ENCODE measurements at places on chromosomes 11 and 22. TPM values are rescaled to one million over a fixed set of nuclear protein-coding genes. Genes with fewer than 3 reads are reported as not detected.

- no peak for DNase-seq
- H3K36me3 ChIP-seq: no peaks in the 10 kb centered on the region
- H3K27me3 ChIP-seq: no peaks in the 10 kb centered on the region
- H3K27ac ChIP-seq: no peak overlapping the region
- peaks cover 5% of the 10 kb centered on the region for H3K4me1 ChIP-seq
- no peak overlapping the region for H3K4me3 ChIP-seq
Measured at GRCh38 chr11:61811831-61812230, 5.0 kb downstream of the FADS1 start.

GRCh38 chr11:62241095-62241494 lies 944 bp upstream of the SCGB1D2 start:
- no peaks in the 10 kb centered on the region for H3K36me3 ChIP-seq
- no peak for DNase-seq
- H3K4me1 ChIP-seq: peaks cover 4% of the 10 kb centered on the region
- peaks cover 5% of the 10 kb centered on the region for H3K27me3 ChIP-seq
- no peak overlapping the region for H3K4me3 ChIP-seq

DNA sequence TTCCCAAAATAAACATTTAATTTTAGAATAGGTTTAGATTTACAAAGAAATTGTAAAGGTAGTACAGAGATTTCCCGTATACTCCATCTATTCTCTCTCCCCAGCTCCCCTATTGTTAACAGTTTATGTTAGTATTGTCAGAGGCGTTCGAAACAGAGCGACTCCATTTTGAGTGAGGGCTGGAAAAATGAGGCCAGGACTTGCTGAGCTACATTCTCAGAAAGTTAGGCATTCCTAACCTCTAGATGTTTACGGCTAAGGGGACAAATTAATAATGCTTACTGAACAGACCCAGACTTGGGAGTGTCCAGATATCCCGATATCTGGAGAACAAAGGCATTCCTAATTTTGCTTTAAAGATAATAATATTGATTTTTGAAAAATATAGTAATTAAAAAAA lies 12.4 kb upstream of the NUP160 start:
- no peak overlapping the region for H3K4me3 ChIP-seq
- DNase-seq: no peak
- no peaks in the 10 kb centered on the region for H3K27me3 ChIP-seq

DNA sequence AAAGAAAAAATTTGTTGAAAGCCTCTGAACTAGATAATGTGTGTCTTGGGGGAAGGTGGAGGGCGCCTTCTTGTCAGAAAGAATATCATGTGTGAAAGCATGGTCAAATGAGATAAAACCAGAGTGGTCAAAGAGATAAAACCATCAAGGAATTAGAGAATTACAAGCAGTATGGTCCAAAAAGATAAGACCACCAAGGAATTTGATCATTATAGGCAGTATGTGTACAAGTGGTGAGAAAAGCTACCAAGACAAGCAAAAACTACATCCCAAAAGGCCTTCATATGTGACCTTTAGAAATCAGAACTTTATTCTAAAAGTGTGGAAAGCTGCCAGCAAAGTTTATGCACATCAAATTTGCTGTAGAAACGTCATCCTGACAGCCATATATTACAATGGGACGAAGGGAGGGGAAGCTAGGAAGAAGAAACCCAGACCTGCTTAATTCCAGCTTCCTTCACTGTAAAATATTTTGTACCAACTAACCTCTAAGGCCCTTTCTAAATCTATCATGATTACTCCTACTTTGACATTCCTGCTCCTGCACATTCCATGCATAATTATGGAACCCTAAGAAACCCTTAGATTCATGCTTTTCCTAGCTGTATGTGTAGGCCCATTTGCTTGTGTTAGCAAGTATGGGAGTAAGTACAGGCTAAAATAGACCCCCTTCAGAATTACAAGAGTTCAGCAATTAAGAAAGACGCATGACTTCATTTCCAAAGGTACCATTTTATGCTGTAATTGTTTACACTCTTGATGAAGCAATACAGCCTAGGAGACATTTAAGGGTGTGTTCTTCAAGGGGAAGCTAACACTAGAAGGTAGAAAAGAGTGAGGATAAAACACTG lies 51.6 kb downstream of the LGR4 start:
- peak overlapping the region; percentile 48 for H3K27ac ChIP-seq
- H3K27me3 ChIP-seq: no peaks in the 10 kb centered on the region
- peaks cover 44% of the 10 kb centered on the region for H3K4me1 ChIP-seq
- no peaks in the 10 kb centered on the region for H3K36me3 ChIP-seq
- no peak for DNase-seq

- H3K4me1 ChIP-seq: no peaks in the 10 kb centered on the region
- DNase-seq: no peak
- no peaks in the 10 kb centered on the region for H3K36me3 ChIP-seq
Measured at GRCh38 chr11:126718276-126718675, 282.3 kb downstream of the KIRREL3 start.

GRCh38 chr11:108819957-108820356 lies 155.1 kb downstream of the DDX10 start:
- H3K4me1 ChIP-seq: no peaks in the 10 kb centered on the region
- H3K4me3 ChIP-seq: no peak overlapping the region
- DNase-seq: no peak
- H3K27me3 ChIP-seq: no peaks in the 10 kb centered on the region
- no peaks in the 10 kb centered on the region for H3K36me3 ChIP-seq
- H3K27ac ChIP-seq: no peak overlapping the region

Gene JRKL
- total RNA-seq: 3.3 TPM

DNA sequence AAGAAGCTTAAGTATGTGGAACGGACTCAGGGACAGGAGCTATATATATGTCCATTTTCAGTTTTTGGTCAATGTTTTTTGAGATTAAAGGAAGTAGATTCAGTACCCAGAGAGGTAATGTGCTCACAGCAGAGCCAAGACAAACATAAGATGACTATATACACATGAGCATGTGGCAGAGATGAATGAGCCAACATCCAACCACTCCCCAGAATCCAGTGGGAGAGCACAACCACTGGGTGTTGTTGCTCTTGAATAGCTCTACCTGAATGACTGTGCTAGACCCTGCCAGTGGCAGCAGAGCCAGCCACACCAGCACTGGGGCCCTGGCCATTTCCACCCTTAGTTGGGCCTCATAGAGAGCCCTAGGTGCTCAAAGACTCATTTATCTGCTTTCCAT lies 10.7 kb upstream of the SYTL2 start:
- no peak overlapping the region for H3K4me3 ChIP-seq
- no peaks in the 10 kb centered on the region for H3K36me3 ChIP-seq
- no peaks in the 10 kb centered on the region for H3K4me1 ChIP-seq
- no peak for DNase-seq

DNA sequence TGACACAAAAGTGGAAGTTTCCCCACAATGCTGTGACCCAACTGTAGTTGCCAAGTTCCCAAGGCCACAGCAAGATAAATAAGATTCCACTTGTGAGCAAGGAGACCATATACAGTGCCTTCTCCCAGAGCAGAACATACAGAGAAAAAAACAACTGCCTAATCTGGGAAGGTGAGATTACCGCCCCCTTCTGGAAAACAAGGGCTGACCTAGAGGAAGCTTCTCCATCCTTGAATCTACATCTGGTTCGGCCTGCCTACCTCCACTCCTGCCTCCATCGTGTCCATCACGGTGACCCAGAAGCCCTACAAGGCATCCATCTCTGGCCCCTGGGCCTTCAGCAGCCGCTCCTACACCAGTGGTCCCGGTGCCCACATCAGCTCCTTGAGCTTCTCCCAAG lies 6.1 kb upstream of the RNASEH2C start:
- no peaks in the 10 kb centered on the region for H3K27me3 ChIP-seq
- H3K36me3 ChIP-seq: no peaks in the 10 kb centered on the region
- no peak overlapping the region for H3K4me3 ChIP-seq

Gene SPDYC
- not detected for total RNA-seq

- no peaks in the 10 kb centered on the region for H3K27me3 ChIP-seq
- no peak for DNase-seq
- no peak overlapping the region for H3K4me3 ChIP-seq
- H3K4me1 ChIP-seq: peaks cover 7% of the 10 kb centered on the region
- no peaks in the 10 kb centered on the region for H3K36me3 ChIP-seq
Measured at GRCh38 chr11:116733043-116733755, 39.6 kb downstream of the BUD13 start.

GRCh38 chr11:40387240-40387980 lies 1072.0 kb downstream of the LRRC4C start:
- no peaks in the 10 kb centered on the region for H3K4me1 ChIP-seq
- H3K27me3 ChIP-seq: no peaks in the 10 kb centered on the region
- H3K4me3 ChIP-seq: no peak overlapping the region
- no peaks in the 10 kb centered on the region for H3K36me3 ChIP-seq

Gene EMID1
- not detected for total RNA-seq

Gene ART1
- 94.9 TPM for total RNA-seq

Gene RAB3IL1
- total RNA-seq: 5.4 TPM

DNA sequence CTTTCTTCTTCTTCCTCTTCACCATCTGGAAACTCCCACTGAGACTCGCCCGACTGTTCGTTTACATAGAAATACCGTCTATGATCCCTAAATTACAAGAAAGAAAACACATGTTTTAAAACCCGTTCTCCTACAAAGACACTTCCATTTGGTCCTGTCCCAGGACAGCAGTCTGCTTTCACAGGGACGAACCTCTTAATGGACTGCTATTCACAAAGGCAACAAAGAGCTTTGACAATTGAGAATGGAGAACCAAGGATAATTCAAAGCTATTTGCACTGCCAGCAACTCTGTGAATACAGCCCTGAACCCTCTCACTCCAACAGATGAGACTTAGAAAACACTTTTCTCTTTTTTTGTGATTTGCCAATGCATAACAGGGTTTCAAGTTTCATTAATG lies 16.3 kb upstream of the AGBL2 start:
- H3K36me3 ChIP-seq: peaks cover 100% of the 10 kb centered on the region
- no peaks in the 10 kb centered on the region for H3K4me1 ChIP-seq
- no peak overlapping the region for H3K4me3 ChIP-seq

GRCh38 chr11:110478410-110478809 lies 48.7 kb downstream of the FDX1 start:
- H3K27me3 ChIP-seq: no peaks in the 10 kb centered on the region
- no peaks in the 10 kb centered on the region for H3K36me3 ChIP-seq
- H3K4me1 ChIP-seq: peaks cover 8% of the 10 kb centered on the region
- H3K27ac ChIP-seq: no peak overlapping the region

DNA sequence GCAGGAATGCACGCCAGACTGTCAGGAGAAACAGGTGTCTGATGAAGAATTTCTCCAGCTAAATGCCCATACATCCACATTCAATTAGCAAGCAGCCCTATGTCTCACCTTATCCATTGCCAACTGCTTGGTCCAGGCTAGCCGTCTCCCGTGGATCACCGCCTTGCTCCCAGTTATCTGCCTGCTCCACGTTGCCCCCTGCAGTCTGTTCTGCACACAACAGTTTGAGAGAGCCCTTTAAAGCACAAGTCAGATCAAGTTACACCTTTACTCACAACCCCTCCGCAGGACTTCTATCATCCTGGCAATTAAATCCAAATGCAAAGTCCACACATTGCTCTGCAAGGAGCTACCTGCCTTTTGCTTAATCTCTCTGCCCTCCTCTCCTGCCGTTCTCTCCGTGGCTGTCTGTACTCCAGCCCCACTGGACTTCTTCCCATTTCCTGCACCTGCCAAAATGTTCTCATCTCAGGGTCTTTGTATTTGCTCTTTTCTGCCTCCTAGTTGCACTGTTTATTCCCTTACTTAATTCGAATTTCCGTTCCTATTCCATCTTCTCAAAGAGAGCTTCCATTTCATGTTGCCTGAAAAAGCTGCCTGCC lies 185.3 kb upstream of the LARGE1 start:
- no peak for DNase-seq
- no peak overlapping the region for H3K4me3 ChIP-seq
- no peaks in the 10 kb centered on the region for H3K4me1 ChIP-seq
- no peaks in the 10 kb centered on the region for H3K36me3 ChIP-seq
- H3K27me3 ChIP-seq: peaks cover 10% of the 10 kb centered on the region

Gene CENATAC
- 20.4 TPM for total RNA-seq

DNA sequence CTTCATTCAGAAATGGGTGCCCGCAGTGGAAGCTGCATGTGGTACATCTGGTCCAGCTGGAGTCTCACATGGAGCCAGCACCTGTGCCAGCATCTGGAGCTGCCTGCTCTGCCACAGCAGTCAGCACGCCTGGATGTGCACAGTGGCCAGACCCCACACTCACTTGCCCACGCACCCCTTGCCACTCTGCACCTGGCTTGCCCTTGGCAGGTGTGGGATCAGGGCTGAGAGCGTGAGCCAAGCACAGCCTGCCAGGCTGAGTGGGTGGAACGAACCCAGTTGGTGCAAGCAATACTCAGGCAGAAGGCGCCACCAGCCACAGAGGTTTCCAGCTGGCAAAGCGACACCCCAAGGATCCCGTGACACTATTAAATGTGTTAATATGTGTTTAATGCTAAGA lies 95.5 kb upstream of the AMOTL1 start:
- peak; percentile 79 for DNase-seq
- H3K36me3 ChIP-seq: no peaks in the 10 kb centered on the region
- no peak overlapping the region for H3K4me3 ChIP-seq
- no peaks in the 10 kb centered on the region for H3K27me3 ChIP-seq
- H3K4me1 ChIP-seq: peaks cover 55% of the 10 kb centered on the region

Gene CARD10
- 3.2 TPM for total RNA-seq

DNA sequence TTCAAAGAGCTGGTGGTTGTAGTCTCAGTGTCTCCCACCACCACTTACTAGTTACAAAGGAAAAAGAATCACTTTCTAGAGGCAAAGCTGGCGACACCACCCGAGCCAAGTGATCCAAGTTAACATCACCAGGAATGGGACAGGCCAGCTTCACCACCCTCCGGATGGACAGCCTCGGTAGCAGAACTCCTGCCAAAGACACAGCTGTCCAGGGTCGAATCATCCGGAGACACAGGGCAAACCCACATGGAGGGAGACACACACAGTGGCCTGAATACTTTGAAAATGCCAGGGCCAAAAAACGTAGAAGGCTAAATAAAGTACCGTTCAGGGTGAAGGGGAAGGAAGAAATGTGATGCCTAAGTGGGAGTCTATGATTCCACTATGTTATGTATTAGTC lies 33.1 kb downstream of the KCNQ1 start:
- no peaks in the 10 kb centered on the region for H3K4me1 ChIP-seq
- H3K27me3 ChIP-seq: peaks cover 6% of the 10 kb centered on the region
- no peak overlapping the region for H3K27ac ChIP-seq
- H3K36me3 ChIP-seq: no peaks in the 10 kb centered on the region
- no peak for DNase-seq
- H3K4me3 ChIP-seq: no peak overlapping the region

- H3K27ac ChIP-seq: no peak overlapping the region
- DNase-seq: no peak
- H3K36me3 ChIP-seq: peaks cover 10% of the 10 kb centered on the region
- no peaks in the 10 kb centered on the region for H3K4me1 ChIP-seq
- no peak overlapping the region for H3K4me3 ChIP-seq
Measured at GRCh38 chr11:95883381-95883780, 40.5 kb downstream of the MTMR2 start.

DNA sequence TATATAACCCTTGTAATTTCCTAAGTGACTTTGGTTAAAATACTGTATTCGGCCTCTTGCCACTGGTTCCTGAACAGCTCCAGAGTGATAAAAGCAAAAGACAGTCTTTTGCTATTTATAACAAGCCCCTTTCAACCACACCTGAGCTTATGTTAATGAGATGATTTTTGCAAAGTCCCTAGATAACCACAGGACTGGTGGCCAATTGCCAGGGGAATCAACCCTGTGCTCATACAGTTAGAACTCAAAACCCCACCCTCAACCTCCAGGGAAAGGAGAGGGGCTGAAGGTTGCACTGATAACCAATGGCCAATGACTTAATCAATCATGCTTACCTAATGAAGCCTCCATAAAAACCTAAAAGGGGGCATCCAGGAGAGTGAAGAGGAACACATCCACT lies 77.9 kb downstream of the SIK3 start:
- no peak overlapping the region for H3K27ac ChIP-seq
- DNase-seq: no peak
- H3K27me3 ChIP-seq: no peaks in the 10 kb centered on the region
- H3K36me3 ChIP-seq: no peaks in the 10 kb centered on the region
- H3K4me1 ChIP-seq: peaks cover 9% of the 10 kb centered on the region

Data from gastrocnemius medialis (tissue), 4 donors.